IMR-90 (cell line): ENCODE measurements at places on chromosomes 4 and X. TPM values are rescaled to one million over a fixed set of nuclear protein-coding genes. Genes with fewer than 3 reads are reported as not detected.
A peak's percentile ranks its signal among the peaks of the same experiment; 100 is the strongest.

GRCh38 chrX:49175435-49176274, 4.0 kb downstream of the PLP2 start:
- no peak for DNase-seq
- peaks cover 2% of the 10 kb centered on the region for H3K4me1 ChIP-seq
- no peak overlapping the region for H3K4me3 ChIP-seq
- peaks cover 23% of the 10 kb centered on the region for H3K36me3 ChIP-seq
- no peak overlapping the region for H3K27ac ChIP-seq
- no peaks in the 10 kb centered on the region for H3K27me3 ChIP-seq

DNA sequence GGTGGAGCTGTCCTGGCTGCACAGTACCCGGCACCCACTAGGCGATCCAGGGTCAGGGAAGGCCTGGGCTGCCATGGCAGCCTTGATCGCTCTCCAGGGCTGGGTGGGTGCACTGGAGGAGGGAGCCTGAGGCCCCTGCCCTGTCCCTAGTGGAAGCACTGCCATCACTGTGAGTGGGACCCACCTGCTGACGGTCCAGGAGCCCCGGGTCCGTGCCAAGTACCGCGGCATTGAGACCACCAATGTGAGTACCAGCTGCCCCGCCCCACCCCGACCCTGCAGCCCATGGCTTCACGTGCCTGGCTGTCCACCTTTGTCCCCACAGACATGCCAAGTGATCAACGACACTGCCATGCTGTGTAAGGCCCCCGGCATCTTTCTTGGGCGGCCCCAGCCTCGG, 8.8 kb downstream of the PLXNA3 start:
- DNase-seq = no peak
- H3K27me3 ChIP-seq = no peaks in the 10 kb centered on the region
- H3K4me3 ChIP-seq = no peak overlapping the region
- no peaks in the 10 kb centered on the region for H3K4me1 ChIP-seq
- H3K36me3 ChIP-seq = peaks cover 82% of the 10 kb centered on the region

TEX13B gene
- total RNA-seq = not detected in 2 replicates

- H3K4me1 ChIP-seq = no peaks in the 10 kb centered on the region
- H3K27me3 ChIP-seq = no peaks in the 10 kb centered on the region
- DNase-seq = no peak
Measured at GRCh38 chr4:52421811-52422213, 237.3 kb downstream of the USP46 start.

DMP1 gene
- total RNA-seq = not detected in 2 replicates

DNA sequence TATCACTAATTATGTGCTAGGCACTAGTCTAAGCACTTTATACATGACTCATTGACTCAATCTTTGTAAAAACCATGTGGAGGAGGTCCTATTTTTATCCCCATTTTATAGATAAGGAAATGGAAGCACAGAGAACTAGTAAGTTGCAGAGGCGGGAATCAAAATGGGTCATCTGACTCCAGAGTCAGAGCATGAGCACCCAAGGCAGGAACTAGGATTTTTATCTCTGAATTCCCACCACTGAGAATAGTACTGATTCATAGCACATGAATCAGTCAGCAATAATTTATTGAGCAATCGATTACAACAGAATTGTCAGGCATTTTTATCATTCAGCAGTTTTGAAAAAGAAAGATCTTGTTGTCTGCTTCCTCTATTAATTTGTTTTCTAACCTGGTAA, 19.3 kb downstream of the SCARB2 start:
- H3K4me1 ChIP-seq = peaks cover 22% of the 10 kb centered on the region
- no peak overlapping the region for H3K4me3 ChIP-seq
- H3K27ac ChIP-seq = no peak overlapping the region

SLC49A3 gene
- total RNA-seq = under 0.01 TPM in 2 replicates

VCX2 gene
- not detected in 2 replicates for total RNA-seq

DNA sequence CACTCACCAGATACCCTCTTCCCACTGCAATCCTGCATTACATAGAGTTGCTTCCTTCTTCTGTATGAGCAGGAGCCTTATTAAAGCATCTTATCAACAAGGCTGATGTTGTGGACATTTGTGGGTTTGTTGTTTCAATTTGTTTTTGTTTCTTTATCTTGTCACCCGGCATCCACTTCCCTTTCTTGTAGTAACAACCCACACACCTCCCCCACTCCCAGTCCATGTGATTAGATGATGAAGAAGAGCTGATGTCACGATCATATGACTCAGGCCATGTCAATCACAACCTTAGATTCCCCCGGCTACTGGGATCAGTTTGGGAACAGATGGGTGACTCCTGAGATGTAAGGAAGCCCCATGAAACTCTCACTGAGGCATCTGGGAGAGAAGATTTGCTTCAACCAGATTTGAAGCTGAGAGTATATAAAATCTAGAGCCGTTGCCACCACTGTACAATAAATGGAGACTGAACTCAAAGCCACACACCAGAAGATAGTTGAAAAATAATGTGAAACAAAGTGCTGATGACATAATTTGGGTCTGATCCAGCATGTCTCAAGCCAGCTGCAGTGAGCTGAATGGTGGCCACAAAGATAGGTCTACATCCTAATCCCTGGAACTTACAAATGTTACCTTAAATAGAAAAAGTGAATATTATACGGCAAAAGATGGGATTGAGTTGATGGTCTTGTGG, 34.1 kb upstream of the SRD5A3 start:
- no peaks in the 10 kb centered on the region for H3K36me3 ChIP-seq
- peaks cover 5% of the 10 kb centered on the region for H3K27me3 ChIP-seq
- no peak overlapping the region for H3K4me3 ChIP-seq
- no peak for DNase-seq
- no peak overlapping the region for H3K27ac ChIP-seq

DNA sequence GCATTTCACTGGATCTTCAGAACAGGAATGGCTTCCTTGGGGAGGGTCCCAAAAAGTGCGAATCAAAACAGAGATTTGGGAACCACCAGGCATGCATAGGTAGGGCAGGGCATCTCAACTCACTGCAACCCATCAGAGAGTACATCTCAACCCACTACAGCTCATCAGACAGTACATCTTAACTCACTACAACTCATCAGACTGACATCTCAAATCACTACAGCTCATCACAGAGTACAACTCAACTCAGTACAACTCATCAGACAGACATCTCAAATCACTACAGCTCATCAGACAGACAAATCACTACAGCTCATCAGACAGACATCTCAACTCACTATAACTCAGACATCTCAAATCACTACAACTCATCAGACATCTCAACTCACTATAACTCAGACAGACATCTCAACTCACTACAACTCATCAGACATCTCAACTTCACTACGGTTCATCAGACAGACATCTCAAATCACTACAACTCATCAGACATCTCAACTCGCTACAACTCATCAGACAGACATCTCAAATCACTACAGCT, 47.5 kb upstream of the CLDN34 start:
- DNase-seq = peak; percentile 30
- no peak overlapping the region for H3K27ac ChIP-seq
- no peaks in the 10 kb centered on the region for H3K27me3 ChIP-seq

GRCh38 chr4:71184195-71184781, 154.5 kb upstream of the SLC4A4 start:
- no peak overlapping the region for H3K4me3 ChIP-seq
- no peaks in the 10 kb centered on the region; the same call in 1 of the 2 replicates for H3K36me3 ChIP-seq
- H3K27me3 ChIP-seq = no peaks in the 10 kb centered on the region
- peak; percentile 75 for DNase-seq
- H3K27ac ChIP-seq = no peak overlapping the region
- H3K4me1 ChIP-seq = no peaks in the 10 kb centered on the region
